ENCODE measurements at places on chromosomes 7 and 10.
A peak's percentile ranks its signal among the peaks of the same experiment; 100 is the strongest.

GRCh38 chr7:158361326-158361946 lies 226.2 kb downstream of the PTPRN2 start:
- no peak for DNase-seq

DNA sequence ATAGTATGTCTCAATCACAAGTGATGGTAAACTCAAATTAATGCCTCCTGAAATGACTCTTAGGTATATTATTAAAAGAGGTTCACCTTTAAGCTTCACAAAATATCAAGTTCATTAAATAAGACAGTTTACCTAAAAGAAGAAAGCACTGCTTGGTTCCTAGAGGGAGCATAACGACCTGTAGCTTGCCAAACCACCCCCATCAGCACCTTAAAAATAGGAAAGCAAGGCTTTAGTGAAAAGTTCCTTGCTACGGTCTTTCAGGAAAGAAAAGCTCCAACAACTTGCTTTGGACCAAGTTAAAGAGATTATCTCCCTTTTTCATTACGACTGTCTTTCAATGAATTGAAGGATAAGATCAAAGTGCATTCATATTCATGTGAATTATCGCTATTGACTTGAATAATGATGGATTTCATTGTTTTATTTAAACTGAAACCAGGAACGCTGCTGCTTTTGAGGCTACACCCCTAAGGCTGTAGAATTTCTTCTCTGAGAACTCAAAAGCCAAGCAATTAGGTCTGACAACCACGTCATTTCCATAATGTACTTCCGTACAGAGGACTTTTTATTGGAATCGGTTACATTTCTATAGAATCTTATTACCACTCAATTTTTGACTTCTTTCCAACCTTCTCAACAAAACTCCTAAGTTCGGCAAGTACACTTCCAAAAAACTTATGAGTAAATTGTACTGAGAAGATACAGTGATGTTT lies 7.0 kb upstream of the SPAG6 start:
- no peak for DNase-seq

DNA sequence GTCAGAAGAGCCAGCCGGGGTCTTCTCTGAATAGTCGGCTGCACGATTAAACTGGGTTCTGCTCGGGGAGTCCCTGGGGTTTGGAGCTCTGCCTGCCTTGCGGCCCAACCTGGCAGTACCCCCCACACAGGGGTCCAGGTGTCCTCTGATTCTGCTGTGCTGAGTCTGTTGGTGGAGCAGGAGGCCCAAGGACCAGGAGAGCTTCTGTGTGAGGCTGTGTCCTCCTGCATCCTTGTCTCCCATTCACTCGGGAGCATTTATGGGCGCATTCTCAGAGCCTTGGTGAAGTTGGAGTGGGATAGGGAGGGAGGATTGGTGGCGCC lies 14.2 kb downstream of the INPP5A start:
- DNase-seq: no peak

GRCh38 chr7:103349805-103350204 lies 2.4 kb downstream of the PSMC2 start:
- peak; percentile 10 for DNase-seq

- peak; percentile 95 for DNase-seq
These were observed 180.6 kb downstream of the SEMA3E start for GRCh38 chr7:83468251-83468739.

GRCh38 chr7:4325732-4326131 lies 356.4 kb upstream of the FOXK1 start:
- DNase-seq: no peak

- no peak for DNase-seq
These were observed 116.9 kb downstream of the LRMDA start for GRCh38 chr10:75548356-75548755.

DNA sequence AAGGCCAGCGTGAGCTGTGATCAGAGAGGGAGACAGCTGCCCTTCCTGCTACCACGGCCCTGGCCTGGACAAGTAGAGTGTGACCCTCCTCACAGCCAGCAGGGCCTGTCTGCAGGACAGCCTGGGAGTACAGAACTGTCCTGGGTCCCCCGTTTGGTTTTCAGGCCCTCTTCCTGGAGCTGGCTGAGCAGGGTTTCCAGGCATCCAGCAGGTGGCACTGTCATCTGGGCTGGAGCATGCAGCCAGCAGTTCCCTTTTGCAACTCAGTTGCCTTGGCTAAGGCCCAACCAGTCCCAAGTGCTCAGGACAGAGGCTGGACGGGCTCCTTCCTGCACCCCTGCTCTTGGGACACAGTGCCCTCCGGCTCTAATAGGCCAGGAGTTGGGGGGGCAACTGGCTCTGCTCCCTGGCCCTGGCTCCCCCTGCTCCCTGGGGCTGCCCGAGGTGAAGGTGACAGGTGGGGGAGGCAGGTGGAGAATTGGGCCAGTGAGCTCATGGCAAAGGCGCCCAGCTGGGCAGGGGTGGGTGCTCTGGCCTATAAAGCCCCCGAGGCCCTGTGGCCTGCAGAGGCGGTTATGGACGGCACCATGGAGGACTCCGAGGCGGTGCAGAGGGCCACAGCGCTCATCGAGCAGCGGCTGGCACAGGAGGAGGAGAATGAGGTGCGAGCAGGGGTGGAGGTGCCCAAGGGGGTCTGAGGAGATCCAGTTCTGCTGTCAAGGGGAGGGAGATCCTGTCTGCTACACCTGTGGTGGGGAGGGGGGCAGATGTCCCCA lies at the start of gene ANKRD2:
TSS of gene ANKRD2 (plus strand) at position 566 of the 776 bp plus-strand sequence. CDS start at position 576, 10 bp downstream.
- DNase-seq: peak; percentile 64

DNA sequence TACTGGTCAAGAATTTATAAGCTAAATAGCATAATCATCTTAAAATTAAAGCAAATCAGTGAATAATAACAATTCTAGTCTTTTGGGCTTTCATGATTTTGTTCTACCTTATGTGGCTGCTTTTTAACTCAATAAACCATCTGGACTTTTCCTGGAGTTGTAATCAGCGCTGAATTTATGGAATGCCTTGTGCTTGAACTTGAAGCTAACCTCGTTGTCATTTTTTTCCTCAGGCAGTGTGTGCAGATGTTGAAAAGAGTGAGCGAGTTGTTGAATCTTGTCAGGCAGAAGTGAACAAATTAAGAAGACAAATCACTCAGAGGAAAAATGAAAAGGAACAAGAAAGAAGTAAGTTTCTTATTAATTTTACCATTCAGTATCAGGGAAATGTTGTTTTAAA lies 29.5 kb downstream of the ABRAXAS2 start:
- DNase-seq: no peak

DNA sequence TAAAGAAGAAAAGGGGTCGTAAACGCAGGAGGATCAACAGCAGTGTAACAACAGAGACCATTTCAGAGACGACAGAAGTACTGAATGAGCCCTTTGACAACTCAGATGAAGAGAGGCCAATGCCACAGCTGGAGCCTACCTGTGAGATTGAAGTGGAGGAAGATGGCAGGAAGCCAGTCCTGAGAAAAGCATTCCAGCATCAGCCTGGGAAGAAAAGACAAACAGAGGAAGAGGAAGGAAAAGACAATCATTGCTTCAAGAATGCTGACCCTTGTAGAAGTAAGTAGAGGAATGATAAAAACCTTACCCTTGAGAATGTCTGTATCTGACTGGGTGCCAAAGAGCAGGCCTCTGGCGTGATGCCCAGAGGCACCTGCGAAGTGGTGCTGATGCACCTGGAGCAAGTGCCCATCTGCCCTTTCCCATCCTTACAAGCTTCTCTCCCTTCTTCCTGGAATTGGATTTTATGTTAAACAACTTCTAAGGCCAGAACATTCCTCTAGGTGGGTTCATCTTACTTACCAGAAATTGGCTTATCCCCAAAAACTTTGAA lies 86.4 kb upstream of the SAMD8 start:
- no peak for DNase-seq

DNA sequence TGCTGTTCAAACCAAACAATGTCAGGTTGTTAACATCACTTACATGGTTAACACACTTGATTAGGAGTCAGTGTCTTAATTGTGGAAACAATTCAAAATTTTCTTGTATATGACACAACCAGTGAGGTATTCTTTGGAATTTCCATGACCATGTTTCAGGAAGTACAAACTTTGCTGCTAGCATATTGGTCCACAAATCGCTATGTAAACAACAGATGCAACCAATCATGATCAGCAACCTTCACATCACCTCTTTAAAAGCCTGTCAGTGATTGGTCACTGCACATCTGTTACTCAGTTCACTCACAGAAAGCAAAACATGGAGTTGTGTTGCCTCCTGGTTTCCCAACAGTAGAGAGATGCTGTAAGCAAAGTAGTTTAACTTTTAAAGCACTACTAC lies 108.9 kb upstream of the FAM3C start:
- DNase-seq: no peak

DNA sequence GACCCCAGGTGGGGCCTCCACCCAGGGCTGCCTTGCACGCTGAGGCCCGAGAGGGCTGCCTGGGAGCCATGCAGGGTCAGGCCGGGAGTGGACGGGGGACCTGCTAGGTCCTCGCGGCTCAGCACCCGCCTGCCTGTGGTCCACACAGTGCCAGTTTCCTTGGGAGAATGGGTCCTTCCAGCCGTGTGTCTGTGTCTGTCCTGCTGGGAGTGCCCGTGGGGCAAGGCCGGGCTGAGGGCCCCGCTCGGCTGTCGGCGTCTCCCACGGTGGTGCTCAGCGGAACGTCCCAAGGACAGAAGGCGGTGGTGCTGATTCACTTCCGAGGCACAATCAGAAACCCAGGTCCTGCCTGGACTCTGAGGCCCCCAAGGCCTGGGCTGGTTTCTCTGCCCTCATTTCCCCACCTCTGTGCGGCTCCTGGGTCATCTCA lies 23.2 kb upstream of the GTPBP4 start:
- no peak for DNase-seq

- DNase-seq: no peak
These were observed 4.7 kb downstream of the POT1 start for GRCh38 chr7:124924906-124925305.

DNA sequence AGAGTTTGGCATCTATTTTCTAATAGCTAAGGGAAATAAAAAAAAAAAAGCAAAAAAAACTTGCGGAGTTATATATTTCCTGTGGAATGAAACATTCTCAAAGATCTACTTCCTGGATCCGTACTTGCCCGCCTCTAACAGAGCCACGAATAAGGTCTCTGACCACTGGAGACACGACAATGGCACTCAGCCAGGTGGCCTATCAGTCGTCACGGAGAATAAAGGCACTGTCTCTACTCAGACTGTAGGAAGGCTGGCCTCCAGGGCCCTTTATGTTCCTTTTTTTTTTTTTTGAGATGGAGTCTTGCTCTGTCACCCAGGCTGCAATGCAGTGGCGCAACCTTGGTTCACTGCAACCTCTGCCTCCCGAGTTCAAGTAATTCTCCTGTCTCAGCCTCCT lies 58.7 kb downstream of the RGS10 start:
- DNase-seq: no peak

DNA sequence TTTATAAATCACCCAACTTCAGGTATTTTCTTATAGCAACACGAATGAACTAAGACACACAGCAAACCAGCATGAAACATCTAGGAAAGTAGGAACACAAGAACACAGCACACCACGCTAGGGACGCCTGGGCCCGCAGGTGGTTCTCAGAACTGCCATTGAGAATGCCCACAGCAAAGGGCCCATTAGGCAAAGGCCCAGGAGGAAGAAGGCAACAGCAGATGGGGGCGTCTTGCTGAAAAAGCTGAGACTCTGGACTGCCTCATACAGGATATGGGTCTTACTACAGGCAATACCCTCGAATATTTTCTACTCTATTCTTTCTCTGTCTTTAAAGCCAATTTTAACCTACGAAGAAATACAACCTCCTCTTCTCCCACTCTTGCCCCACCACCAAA lies 77.3 kb downstream of the PARD3 start:
- DNase-seq: no peak

DNA sequence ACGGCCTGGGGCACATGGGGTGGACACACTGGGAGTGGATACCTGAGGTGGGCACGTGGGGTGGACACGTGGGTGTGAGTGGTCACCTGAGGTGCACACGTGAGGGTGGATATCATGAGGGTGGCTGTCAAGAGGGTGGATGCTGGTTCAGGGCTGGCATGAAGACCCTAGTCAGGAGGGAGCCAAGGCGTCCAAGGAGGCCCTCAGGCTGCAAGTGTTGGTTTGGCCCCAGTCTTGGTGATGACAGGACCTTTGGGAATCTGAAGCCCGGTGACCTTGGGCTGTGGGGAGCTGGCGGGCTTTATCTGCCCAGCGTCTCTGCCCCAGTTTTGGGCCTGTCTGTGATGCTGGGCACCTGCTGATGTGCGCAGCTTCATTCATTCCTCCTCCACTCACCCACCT lies 24.9 kb upstream of the PFKFB3 start:
- no peak for DNase-seq

- peak; percentile 24 for DNase-seq
These were observed 1.0 kb downstream of the TWIST1 start for GRCh38 chr7:19116121-19117090.

DNA sequence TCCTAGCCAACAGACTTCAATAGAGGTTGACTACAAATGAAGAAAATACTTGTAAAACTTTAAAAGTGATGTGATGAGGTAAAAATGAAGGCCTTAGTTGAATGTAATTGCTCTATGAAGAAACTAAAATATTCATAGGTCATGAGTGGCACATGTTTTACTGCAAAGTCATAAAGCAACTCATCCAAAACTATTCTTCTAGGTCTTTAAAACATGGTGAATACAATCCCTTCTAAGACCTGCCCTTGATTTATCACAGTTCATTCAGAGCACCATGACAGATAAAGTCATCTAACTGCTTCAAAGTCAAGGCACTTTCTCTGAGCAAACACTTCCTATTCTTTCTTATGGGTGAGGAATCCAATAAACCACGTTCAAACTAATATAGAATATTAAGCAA lies 713.5 kb downstream of the SORCS1 start:
- DNase-seq: no peak

DNA sequence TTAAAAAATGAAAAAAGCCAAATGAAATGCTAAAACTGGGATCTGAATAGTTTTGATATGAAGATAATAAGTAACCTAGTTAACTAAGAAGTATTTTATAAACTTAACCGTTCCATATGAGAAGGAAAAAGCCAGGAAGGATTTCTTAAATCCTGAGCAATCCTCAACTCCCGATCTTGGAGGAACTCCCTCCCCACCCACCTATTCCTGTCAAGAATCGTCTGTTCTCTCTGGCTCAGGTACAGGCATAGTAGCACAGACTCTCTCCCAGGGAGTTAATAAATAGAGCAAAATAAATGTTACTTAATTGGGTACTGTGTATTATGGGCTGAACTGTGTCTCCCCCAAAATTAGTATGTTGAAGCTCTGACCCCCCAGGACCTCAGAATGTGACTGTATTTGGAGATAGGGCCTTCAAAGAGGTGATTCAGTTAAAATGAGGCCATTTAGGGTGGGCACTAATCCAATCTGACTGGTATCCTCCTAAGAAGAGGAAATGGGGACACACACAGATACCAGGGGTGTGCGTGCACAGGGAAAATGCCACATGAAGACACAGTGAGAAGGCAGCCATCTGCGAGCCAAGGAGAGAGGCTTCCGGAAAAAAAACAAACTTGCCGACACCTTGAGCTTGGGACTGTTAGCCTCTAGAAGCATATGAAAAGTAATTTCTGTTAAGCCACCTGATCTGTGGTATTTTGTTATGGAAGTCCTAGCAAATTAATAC lies 28.7 kb downstream of the PUS7 start:
- no peak for DNase-seq
